Motor neuron (in vitro differentiated cells): ENCODE measurements at places on chromosomes 6 and 20. TPM values are rescaled to one million over a fixed set of nuclear protein-coding genes. Genes with fewer than 3 reads are reported as not detected.

SLC32A1 gene
- 2.4 and 2.6 TPM in 2 replicates for total RNA-seq

BACH2 gene
- total RNA-seq: 0.25 and 0.32 TPM in 2 replicates

DNA sequence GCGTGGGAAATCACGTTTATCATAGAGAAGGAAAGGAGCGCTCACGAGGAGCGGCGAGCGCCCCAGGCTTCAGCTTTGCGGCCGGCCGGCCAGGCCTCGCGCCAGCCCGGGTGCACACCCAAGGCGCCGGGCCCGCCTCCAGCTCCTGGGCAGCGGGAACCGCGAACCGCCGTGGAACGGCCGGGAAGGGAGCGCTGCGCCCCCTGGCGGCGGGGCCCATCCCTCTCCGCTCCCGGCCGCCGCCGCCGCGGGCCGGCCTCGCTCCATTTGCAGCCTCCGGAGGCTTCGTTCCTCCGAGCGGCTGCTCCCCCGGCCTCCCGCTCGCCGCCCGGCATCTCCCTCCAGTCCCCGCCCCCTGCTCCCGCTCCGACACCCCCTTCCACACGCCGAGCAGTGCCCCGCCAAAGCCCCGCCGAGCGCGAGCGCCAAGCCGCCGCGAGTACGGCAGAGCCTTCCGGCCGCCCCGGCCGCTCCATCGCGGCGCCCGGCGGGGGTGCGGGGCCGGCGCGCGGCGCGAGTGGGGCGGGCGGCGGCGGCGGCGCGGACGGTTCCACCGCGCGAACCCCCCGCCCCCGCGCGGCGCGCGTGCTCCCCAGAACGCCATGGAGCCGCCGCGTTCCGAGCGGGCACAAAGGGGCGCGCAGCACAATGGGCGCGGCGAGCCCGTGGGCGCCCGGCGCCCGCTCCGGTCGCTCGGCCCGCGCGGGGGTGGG lies 946 bp downstream of the BEND3 start:
- ATAC-seq: peak; percentile 70

TBP gene
- total RNA-seq: 19.9 and 20.6 TPM in 2 replicates

ULBP2 gene
- total RNA-seq: 1.1 TPM in 2 replicates

- no peak for ATAC-seq
Observed at GRCh38 chr20:13717631-13718044, 67.1 kb downstream of the ESF1 start.

GRCh38 chr6:161477876-161478425 lies 204.1 kb upstream of the AGPAT4 start:
- no peak for ATAC-seq

SYNDIG1 gene
- total RNA-seq: 10.8 and 10.9 TPM in 2 replicates

GRCh38 chr20:61371501-61372136 lies 119.6 kb downstream of the CDH4 start:
- ATAC-seq: no peak

- no peak for ATAC-seq
Observed at GRCh38 chr20:52676283-52676995, 295.7 kb upstream of the TSHZ2 start.

CTNNBL1 gene
- total RNA-seq: 46.4 and 51.4 TPM in 2 replicates

DNA sequence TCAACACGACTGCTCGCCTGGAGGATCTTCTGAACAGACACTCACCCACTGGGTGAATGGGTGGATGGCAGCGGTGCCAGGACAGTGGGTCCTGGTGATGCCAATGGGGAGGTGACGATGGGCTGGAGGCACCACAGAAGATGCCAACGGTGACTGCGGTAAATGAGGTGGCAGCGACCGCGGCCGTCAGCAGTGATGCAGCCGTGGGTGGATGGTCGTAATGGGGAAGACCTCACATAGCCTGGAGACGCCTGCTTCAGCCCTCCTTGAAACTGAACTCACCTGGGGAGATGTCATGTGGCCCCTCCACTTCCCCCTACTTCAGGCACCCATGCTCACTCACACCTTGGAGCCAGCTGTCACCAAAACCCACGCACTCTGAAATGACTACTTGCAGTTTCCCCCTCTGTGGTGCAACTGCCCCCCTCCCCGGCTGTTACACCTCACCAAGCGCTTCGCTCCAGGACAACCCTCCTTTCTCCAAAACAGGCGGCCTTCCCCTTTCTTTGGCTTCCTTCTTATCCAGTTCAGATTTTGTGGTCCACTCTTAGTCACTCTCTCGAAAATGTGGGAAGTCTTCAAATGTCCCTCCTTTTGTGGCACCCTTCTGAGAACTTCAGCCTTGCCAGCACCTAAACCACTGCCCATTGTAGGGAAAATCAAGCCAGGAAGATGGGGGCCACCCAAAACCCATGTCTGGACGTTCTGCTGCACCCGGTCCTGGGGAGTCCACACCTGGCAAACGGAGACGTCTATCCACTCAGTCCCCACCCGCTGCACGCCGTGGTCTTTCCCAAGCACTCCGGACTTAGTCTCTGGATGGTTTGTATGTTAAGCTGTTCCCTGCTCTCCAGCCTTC lies 10.4 kb upstream of the ABHD16B start:
- no peak for ATAC-seq

GRCh38 chr20:36101192-36101591 lies 53.3 kb upstream of the EPB41L1 start:
- peak; percentile 81 for ATAC-seq

BANF2 gene
- total RNA-seq: not detected in 2 replicates

- peak; percentile 31 for ATAC-seq
Observed at GRCh38 chr6:35948725-35949124, 27.8 kb upstream of the SRPK1 start.

GRCh38 chr6:168322966-168323365 lies 3.4 kb upstream of the DACT2 start:
- no peak for ATAC-seq

DNA sequence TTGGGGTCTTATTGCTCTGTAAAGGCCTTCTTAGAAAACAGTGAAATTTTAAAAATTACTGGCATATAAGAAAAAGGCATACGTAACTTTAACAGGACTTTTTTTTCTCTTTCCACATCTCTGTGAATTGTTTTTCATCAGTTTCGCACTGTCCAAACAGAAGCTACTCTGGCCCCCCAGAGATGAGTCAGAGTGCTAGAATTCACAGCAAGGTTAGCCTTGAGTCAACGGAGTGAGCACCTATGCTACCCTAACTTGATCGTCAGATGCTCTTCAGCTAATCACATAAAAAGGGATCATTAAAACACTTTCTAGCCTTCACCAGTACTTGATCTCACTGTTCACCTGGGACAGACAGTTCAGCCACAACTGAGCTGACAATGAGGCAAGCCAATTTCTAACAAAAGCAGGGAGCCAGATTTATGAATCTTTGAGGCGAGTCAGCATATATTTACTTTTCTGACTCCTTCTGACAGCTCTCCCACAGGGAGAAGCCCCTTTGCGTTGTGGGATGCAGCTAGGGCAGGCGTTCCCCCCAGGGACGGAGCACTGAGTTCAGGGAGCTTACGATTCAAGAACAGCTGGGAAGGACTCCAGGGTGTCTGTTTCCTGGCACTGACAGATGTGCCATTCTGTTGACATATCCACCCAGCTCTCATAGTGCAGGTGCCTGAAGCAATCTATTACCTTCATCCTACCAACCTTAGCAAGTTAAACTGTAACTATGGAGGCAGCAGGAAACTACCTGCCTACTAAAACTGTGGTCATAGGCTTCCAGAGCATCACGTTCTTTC lies 46.4 kb upstream of the SPDEF start:
- no peak for ATAC-seq

GRCh38 chr6:133671376-133671775 lies 217.5 kb upstream of the TCF21 start:
- no peak for ATAC-seq

GRCh38 chr6:105688573-105688972 lies 285.7 kb upstream of the PREP start:
- ATAC-seq: no peak

DNA sequence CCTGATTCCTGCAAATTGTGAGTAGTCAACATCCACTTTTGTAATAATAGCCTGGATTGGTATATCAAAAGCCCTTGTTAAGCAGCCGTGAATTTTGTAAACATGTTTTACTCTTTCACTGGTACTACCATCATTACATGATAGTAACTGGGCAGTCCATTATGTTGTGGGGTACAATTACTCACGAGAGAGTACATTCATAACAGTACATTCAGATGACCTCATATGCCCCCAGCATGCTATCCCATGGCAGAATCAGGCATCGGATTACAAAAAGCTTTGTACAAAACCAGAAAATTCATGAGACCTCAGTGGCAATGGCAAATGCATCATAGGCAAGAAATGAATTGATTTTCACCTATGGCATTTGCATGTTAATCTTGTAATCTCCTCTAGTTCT lies 166.2 kb downstream of the EPM2A start:
- ATAC-seq: peak; percentile 69

MYBL2 gene
- 1.5 and 1.8 TPM in 2 replicates for total RNA-seq

- ATAC-seq: no peak
Observed at GRCh38 chr6:139597087-139597763, 222.8 kb upstream of the CITED2 start.

GRCh38 chr20:37749218-37749617 lies 55.4 kb downstream of the CTNNBL1 start:
- no peak for ATAC-seq

ADAT2 gene
- total RNA-seq: 3.0 and 4.3 TPM in 2 replicates

DNA sequence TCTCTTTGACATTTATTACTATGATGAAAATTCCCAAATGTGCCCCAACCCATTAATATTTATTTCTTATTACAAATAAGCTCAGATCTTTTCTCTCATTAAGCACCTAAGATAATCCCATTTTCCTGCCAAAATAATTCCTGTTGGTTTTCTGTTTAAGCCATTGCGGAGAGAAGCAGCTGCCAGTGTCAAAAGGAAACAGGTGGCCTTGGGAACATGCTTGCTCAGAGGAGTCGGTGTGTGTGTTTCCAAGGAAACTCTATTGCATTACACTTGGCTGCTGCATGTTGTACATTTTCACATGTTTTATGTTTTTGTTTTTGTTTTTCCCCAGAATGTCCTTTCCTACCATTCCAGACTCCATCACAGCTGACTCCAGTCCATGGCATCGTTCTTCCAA lies 56.4 kb downstream of the CD24 start:
- no peak for ATAC-seq

GRCh38 chr6:42337985-42338743 lies 113.6 kb downstream of the TRERF1 start:
- no peak for ATAC-seq

DNA sequence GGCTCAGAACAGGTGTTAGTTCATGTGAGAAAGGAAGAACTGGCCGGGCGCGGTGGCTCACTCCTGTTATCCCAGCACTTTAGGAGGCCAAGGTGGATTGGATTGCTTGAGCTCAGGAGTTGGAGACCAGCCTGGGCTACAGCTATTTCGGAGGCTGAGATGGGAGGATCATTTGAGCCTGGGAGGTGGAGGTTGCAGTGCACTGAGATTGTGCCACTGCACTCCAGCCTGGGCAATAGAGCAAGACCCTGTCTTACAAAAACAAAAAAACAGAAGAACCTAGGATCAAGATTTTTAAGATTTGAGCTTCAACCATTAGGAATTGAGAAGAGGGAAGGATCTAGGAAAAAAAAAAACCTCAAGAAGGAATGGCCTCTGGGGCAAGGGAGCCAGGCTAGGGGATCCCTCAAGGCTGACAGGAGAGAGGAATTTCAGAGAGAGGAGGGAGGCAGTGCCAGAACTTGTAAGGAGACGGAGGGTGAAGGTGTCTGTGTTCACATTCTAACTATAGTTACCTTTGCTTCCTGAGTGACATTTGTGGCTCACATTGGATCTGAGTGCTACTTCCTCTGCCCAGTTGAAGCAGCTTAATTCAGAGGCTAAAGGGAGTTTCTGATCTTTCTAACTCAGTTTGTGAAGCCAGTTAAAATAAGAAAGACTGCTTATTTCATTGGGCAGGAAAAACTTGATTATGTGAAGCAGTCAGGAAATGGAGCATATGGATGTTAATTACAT lies 26.1 kb downstream of the CHMP4B start:
- ATAC-seq: no peak

DNA sequence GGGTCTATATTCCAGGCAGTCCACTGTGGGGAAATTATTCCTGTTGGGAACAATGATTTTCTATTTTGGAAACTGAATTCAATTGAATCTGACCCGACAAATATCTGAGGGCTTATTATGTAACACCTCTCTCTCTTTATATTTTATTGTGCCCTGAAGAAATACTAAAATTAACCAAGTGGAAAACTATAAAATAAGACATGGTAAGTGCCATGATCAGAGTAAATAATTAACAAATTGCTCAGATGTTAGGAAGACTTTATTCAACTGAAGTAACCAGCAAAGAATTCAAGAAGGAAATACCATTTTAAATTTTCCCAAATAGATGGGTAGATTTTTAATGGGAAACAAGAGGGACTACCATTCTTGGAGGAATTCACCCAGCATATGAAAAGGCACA lies 632.9 kb downstream of the MAFB start:
- no peak for ATAC-seq

RBM39 gene
- total RNA-seq: 567 and 586 TPM in 2 replicates

DNA sequence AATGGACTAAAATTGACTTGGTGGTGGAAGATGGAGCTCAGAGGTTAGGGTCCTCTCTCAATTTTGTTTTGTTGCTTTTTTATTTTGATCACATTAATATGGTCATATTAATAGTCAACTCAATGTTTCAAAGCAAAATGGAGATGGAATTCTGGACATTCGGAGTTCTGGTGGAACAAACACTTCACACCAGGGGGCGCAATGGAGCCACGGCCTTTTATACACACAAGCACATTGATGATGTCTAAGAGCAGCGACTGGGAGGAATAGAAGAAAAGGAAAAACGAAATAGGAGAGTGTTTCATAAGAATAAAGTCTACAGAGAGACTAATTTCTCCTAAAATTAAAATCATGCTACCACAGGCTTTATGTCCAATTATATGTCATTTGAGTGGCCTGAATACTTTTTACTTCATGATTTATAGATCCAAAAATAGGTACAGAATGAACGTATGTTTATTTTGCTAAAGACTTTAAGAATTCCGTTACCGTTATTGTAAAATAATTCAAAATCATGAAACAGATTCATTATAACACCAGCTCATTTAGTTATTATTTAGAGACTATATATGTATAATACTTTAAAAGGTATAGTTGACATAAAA lies 197.6 kb upstream of the SASH1 start:
- ATAC-seq: peak; percentile 66

SLC22A16 gene
- not detected in 2 replicates for total RNA-seq

CYP21A2 gene
- 0.49 and 0.94 TPM in 2 replicates for total RNA-seq
